ENCODE measurements at places on chromosomes 4 and X.

GRCh38 chr4:16952896-16953630 lies 54.6 kb upstream of the LDB2 start:
- DNase-seq, result no peak

GRCh38 chr4:174983128-174983750 lies 65.1 kb downstream of the ADAM29 start:
- DNase-seq, result no peak

GRCh38 chrX:44032479-44032878 lies 59.3 kb upstream of the NDP start:
- no peak for DNase-seq

GRCh38 chr4:8276358-8277240 lies 7.0 kb downstream of the HTRA3 start:
- peak; percentile 44 for DNase-seq

DNA sequence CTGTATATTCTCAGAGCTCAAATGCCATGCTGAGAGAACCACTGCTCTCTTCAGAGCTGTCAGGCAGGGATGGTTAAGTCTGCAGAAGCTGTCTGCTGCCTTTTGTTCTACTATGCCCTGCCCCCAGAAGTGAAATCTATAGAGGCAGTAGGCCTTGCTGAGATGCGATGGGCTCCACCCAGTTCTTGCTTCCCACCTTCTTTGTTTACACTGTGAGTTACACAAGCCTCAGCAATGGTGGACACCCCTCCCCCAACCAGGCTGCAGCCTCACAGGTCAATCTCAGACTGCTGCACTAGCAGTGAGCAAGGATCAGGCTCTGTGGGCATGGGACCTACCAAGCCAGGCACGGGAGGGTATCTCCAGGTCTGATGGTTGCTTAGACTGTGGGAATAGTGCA lies 271.6 kb downstream of the CENPC start:
- DNase-seq, result no peak

- DNase-seq, result no peak
Measured at GRCh38 chr4:140837736-140838135, 81.6 kb upstream of the TBC1D9 start.

- DNase-seq, result no peak
Measured at GRCh38 chrX:98194036-98194435, 1310.3 kb downstream of the RPA4 start.

DNA sequence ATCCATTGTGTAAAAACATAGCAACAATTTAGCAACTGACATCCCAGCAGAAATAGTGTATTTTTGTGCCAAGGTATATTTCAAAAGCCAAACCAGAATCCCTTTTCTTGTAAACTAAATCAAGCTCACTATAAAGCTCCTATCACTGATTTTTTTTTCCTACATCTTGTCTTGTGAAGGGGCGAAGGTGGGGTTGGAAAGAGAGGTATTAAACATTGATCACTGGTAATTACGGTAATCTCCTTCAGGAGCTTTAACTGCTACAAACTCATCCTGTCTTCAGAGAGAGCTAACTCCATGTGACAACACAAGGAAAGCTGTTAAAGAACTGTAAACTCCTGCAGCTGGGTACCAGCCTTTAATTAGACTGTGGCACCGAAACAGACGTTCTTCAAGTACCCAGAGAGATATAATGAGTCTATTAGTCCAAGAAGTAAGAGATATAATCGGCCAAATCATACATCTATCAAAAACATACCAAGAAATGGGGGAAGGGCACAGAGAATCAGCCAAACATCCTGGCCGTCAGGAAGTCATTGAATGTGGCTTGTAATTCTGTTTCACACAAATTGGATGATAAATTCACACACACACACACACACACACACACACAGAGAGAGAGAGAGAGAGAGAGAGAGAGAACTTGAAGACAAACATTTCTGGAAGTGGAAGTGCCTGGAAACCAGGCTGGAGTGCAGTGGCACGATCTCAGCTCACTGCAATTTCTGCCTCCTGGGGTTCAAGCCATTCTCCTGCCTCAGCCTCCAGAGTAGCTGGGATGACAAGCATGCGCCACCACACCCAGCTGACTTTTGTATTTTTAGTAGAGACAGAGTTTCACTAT lies 111.9 kb upstream of the PPARGC1A start:
- no peak for DNase-seq

GRCh38 chr4:183299464-183299863 lies 20.6 kb downstream of the CLDN22 start:
- no peak for DNase-seq

- DNase-seq, result no peak
Measured at GRCh38 chrX:15292861-15293260, 22.6 kb downstream of the ASB11 start.

GRCh38 chr4:76950956-76951671 lies 1.6 kb downstream of the SEPTIN11 start:
- DNase-seq, result peak; percentile 71

DNA sequence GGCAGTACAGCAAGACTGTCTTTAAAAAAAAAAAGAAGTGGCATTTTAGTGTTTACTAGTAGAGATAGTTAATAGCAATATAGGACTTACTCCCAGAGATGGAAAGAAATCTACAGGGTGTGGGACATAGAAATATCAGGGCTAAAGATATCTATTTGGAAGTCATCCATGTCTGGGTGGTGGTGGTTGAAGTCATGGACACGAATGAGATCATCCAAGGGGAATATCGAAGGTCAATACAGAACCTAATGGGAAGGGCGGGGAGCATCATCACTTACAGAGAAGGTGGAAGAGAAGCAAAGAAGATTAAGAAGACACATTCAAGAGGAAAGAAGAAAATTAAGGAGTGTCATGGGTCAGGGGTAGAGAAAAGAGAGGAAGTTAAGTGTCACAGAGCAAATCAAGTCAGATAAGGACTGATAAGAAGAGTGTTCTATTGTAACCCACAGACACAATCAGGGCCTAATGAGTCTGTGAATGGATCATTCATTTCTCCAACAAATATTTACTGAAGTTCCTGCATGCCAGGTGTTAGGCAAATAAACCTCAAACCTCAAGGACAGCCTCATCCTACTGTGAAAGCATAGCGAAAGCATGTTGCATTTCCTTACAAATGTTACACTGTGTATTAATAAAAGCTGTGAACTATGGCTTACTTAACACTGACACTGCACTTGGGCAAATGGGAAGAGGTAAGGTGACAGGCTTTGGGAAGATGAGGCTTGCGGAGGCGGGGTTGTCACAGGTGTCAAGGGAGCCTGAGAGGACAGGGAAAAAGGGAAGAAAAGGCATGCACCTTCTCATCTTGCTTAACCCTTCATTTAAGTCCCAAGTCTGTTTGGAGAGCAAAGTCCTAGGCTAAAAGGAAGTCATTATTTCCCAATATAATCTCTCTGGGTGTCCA lies 65.3 kb downstream of the ELOVL6 start:
- no peak for DNase-seq
